T-helper 22 cell (primary cell): ENCODE measurements at places on chromosomes 2 and 18.

DNA sequence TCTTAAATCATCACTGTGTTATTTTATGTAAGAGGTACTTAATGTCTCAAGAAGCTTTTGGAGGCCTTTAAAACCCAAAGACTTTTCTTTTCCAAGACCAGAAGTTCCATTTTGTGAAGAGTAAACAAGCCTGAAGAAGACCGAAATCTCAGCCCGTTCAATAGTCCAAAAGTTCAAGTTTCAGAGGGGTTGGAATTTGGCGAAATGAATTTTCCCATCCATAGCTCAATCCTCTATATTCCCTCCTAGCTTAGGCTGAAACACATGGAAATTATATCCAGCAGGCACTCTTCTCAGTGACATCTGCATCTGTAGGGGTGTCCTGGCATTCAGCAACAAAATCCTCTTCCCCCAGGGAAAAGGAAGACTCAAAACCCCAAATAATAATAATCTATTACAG is 344.6 kb downstream of the ARHGAP15 start:
- no peak for DNase-seq

DNA sequence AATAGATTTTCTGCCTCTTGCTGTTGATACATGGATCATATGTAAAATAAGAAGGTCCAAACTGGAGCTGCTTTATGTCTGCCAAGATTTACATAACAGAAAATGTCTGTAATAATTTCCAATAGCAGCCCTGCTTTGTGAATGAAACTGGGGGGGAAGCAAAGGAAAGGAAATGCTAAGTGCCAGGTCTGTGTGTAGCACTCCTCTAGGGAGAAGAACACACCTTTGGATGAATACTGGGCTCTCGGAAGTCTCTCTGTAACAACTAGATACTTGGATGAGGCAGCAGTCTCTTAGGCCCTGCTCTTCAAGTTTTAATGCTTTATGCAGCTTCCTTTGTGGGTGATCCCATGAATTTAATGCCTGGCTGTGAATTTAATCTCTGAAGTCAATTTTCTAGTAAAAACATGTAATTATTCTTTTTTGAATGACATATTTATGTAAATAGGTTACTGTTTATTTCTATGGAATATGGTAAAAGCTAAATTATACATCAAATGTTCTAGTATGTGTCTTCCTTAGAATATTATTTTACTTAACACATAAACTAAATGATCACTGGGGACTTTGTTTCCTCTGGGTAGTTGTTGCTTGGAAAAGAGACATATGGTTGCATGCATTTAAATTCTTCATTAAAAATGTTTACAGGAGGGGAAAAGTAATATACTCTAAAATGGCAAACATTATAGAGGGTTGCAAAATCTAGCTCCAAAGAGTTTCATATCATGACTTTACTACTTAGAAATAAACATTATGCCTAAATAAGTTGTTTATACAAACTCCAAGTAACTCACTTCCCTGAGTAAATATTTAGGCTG is 336.6 kb upstream of the CWC22 start:
- no peak for DNase-seq

DNA sequence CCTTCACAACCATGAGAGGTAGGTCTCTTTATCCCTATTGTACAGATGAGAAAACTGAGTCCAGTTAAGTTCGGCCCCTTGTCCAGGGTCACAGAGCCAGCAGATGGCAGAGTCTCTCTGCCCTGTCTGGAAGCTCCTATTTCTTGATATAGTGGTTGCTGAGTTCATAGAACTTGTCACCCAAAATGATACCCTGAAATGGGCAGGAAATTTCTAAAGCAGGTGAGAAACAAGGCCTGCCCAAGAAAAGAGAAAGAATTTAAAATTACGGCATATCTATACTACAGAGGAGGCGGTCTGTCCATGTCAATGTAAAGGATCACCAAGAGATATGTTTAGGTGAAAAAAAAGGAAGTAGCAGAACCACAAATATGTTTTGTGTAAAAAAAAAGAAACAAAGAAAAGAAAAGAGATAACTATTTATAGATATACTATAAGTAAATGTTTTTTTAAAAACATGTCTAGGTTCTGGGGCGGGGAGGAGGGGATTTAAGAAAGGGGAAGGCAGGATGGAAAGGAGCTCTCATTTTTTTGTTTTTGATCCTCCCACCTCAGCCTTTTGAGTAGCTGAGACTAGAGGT is 39.8 kb downstream of the MYO7B start:
- DNase-seq = no peak

DNA sequence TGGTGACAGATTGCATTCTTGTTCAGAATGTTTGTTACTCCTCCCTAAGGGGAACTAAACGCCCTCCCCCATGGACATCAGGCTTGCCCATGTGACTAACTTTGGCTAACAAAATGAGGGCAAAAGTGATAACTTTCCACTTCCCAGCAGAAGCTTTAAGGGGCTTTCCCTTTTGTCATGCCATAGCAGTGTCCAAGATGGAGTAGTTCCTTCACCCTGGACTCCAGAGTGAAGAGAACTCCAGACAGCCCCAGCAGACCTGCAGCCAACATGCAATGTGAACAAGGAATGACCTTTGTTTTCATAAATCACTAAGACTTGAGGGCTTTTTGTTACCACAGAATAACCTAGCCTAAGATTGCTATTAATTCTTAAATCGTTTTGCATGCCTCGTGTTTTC is 163.5 kb downstream of the ZEB2 start:
- no peak for DNase-seq

GRCh38 chr18:23273443-23273966 is 138.2 kb downstream of the CABLES1 start:
- no peak for DNase-seq

DNA sequence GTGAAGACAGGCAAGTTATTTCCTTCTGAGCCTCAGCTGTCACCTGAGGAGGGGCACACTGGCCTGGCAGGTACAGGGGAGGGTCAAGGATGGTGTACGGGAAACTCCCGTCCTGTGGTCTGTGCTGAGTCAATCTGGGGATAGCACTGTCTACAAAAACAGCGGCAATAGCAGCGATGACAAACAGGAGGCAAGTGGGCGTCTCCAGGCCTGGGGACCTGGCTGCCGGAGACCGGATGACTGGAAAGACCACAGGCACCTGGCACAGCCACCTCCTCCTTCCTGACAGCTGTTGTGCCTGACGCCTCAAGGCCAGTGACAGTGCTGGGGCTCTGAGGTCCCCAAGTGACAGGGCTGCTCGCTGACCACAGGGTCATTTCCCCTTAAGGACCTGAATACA is 202.1 kb upstream of the HS6ST1 start:
- no peak for DNase-seq

- DNase-seq = no peak
Observed at GRCh38 chr2:21358976-21359375, 235.2 kb downstream of the TDRD15 start.

DNA sequence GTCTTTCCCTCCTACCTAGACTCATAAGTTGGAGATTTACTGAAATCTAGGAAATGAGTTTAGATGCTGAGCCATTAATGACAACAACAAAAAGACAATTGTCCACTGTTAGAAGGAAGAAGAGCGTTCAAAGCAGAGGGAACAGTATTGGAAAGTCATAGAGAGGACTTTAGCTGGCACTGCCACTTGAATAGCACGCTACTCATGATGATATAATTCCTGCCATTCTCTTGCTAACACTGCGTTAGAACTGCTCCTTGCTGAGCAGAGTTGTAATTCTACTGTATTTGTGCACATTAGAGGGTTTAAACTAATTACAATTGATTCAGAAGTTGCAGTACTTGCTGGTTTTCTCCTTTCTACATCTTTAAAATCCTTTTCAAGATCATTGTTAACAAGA is 9.0 kb upstream of the AFTPH start:
- no peak for DNase-seq

- DNase-seq = no peak
Observed at GRCh38 chr2:96608469-96609455, 29.4 kb downstream of the KANSL3 start.

DNA sequence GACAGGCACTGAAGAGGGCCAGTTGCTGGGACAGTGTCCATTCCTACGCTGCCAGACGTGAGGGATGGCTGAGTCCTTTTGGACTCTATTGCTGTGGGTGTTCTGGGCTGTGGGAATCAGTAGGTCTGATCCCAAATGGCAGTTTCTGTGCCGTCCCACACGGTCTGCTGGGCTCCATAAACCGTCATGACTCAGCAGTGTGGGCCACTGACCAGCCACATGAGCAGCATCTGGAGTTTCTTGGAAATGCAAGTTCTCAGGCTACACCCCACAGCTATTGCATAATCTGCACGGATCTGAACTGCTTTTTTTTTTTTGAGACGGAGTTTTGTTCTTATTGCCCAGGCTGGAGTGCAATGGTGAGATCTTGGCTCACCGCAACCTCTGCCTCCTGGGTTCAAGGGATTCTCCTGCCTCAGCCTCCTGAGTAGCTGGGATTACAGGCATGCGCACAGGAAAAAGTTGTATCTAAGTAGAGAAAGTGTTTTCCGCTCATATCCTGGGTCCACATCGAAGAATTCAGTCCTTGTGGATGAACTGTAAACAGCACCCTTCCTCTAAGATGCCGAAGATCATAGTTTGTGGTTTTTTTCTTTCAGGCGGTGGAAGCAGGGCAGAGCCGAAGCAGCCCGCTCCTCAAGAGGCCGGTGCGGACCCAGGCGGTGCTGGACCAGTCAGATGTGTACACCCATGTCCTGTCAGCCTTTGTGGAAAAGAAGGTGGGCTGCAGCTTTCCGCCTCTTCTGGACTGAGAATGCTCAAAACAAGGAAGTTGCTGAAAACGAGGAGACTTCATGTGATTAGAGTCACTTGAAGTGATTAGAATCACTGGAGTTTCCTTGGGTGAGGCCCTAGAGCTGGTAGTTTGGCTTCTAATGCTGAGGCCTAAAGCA is 25.5 kb downstream of the RMC1 start:
- DNase-seq = no peak

DNA sequence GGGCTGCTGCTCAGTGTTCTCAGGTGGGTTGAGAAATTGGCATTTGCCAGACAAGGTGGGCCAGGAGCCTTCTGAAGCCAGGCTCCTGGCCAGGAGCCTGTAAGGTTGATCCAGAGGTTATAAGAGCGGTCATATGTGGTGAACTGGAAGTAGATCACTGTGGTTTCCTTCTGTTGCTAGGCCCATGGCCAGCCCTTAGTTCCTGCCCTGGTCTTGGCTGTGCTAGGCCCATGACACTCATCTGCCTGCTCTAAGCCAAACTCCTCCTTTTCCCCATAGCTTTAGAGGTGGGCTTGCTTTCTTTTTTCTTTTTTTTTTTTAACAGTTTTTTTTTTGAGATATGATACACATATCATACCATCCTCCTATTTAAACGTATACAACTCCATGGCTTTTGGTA is 5.0 kb upstream of the MGAT5 start:
- no peak for DNase-seq

DNA sequence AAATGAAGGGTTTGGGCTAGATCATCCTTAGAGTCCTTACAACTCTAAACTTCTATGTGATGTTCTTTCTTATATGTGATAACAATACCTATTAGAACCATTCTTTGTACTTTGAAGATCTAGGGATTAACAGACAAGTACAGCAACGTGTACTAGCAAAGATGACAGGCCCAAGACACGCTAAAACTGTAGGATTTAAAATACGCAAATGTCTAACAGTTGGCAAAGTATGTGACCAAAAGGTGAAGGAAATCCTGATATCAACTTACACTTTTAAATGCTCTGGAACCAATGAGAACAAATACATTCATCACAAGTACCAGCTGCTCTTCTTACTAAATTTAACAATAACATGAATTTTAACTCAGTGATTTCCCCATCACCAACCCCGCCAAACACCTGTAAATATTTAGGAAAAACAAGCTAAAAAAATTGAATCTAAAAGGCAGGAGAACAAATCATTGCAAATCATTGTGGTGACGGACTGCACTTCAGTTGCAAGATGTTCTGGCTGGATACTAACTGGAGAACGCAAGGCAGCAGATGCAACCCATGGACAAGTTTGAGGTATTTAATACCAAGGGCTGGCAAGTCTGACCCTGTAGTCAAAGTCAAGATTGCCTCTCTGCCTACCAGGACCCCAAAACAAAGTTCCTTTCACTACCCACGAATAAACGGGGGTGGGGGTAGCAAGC is 1.4 kb downstream of the ANKRD44 start:
- DNase-seq = no peak

- DNase-seq = no peak
Observed at GRCh38 chr2:239398521-239398921, 2.3 kb downstream of the HDAC4 start.

- DNase-seq = no peak
Observed at GRCh38 chr2:68799140-68800026, 64.8 kb downstream of the ARHGAP25 start.
